A549 treated with DMSO at 1 μM for 4 hours (cell line): ENCODE measurements at places on chromosomes 1 and 21. TPM values are rescaled to one million over a fixed set of nuclear protein-coding genes. Genes with fewer than 3 reads are reported as not detected.

CFHR4 gene
- total RNA-seq = not detected in 5 replicates

SHISAL2A gene
- total RNA-seq = 0.16 TPM in 1 of 5 replicates, not detected in the others

PGBD5 gene
- 0.66 to 1.5 TPM (median 0.97 TPM) in 5 replicates for total RNA-seq

LYPD8 gene
- total RNA-seq = 0.11 to 0.32 TPM (median 0.17 TPM) in 3 of 5 replicates, not detected in the others

RUNX1 gene
- 9.2 to 12.4 TPM (median 11.7 TPM) in 5 replicates for total RNA-seq

FALEC gene
- 0.17 to 0.33 TPM in 2 of 5 replicates, not detected in the others for total RNA-seq

LCE1E gene
- 0.08 TPM in 1 of 5 replicates, not detected in the others for total RNA-seq

CACNA1S gene
- total RNA-seq = 0.01 TPM in 1 of 5 replicates, not detected in the others

ZYG11A gene
- 2.3 to 3.2 TPM (median 2.6 TPM) in 5 replicates for total RNA-seq
